Psoas muscle (tissue), 8 donors: ENCODE measurements at places on chromosomes 1 and 21. TPM values are rescaled to one million over a fixed set of nuclear protein-coding genes. Genes with fewer than 3 reads are reported as not detected.

Gene CD34
- 21.1 TPM for polyA plus RNA-seq

Gene TTC22
- 0.03 TPM for polyA plus RNA-seq

Gene RIIAD1
- polyA plus RNA-seq: 2.4 TPM

Gene TCEA3
- 301 TPM for polyA plus RNA-seq

Gene TRIM67
- not detected for polyA plus RNA-seq

Gene SMYD3
- 4.2 TPM for polyA plus RNA-seq

Gene ALX3
- 0.04 TPM for polyA plus RNA-seq

Gene CHRNB2
- not detected for polyA plus RNA-seq

Gene LAMTOR5
- 375 TPM for polyA plus RNA-seq

Gene OR2G6
- not detected for polyA plus RNA-seq

Gene LRRC7
- 0.33 TPM for polyA plus RNA-seq

Gene NUAK2
- polyA plus RNA-seq: 0.48 TPM

Gene LAX1
- 0.04 TPM for polyA plus RNA-seq

Gene TNFRSF14
- 8.2 TPM for polyA plus RNA-seq

Gene PDE4B
- polyA plus RNA-seq: 4.9 TPM

Gene RIPPLY3
- not detected for polyA plus RNA-seq

Gene FMO1
- 0.19 TPM for polyA plus RNA-seq

Gene CLCA1
- 0.03 TPM for polyA plus RNA-seq

Gene ADAMTS1
- polyA plus RNA-seq: 19.3 TPM

Gene LEPROT
- polyA plus RNA-seq: 22.9 TPM

Gene LENEP
- polyA plus RNA-seq: not detected

Gene BRDT
- polyA plus RNA-seq: not detected

Gene DCDC2B
- polyA plus RNA-seq: not detected

Gene FCRL1
- polyA plus RNA-seq: 0.03 TPM
